ENCODE measurements at places on chromosomes 7 and 10.
A peak's percentile ranks its signal among the peaks of the same experiment; 100 is the strongest.

- DNase-seq = peak; percentile 75
Observed at GRCh38 chr10:6721480-6721879, 141.4 kb upstream of the PRKCQ start.

DNA sequence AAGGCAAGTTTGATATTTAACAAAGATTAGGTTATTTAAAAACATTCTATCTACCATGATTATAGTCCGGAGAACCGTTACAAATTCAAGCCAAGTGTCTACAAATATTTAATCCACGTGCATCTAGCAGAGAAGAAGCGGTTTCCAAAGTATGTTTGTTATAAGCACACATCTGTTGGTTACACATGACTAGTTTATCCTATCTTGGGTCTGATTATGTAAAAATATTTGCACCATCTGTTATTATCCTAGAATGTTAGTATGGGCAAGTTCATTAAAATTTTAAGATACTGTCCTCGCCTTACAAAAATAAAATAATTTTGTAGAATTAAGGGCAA is 289.2 kb upstream of the VSTM2A start:
- no peak for DNase-seq

GRCh38 chr7:141407893-141408292 is 143.3 kb upstream of the AGK start:
- DNase-seq = no peak

GRCh38 chr10:89392974-89393373 is 551 bp downstream of the IFIT1 start:
- DNase-seq = peak; percentile 73

GRCh38 chr7:68155676-68156075 is 1159.0 kb downstream of the TYW1 start:
- DNase-seq = no peak

GRCh38 chr7:29091715-29092114 is 54.6 kb downstream of the CPVL start:
- no peak for DNase-seq

DNA sequence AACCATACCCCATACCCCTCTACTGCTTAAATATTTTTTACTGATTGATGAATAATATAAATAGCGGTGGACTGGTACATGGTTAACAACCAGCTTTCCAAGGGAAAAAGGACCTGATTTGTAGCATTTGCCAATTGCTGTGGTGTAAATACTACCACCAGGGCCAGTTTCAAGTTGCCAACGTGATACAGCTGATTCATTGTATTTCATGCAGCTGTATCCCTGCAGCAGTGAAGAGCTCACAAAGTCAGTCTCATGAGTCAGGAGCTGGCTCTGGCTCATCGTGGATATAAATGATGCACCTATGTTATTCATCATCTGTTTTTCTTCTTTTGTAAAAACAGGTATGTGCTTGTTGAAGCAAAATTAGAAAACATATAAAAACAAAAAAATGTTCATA is 15.2 kb downstream of the CALML5 start:
- no peak for DNase-seq

DNA sequence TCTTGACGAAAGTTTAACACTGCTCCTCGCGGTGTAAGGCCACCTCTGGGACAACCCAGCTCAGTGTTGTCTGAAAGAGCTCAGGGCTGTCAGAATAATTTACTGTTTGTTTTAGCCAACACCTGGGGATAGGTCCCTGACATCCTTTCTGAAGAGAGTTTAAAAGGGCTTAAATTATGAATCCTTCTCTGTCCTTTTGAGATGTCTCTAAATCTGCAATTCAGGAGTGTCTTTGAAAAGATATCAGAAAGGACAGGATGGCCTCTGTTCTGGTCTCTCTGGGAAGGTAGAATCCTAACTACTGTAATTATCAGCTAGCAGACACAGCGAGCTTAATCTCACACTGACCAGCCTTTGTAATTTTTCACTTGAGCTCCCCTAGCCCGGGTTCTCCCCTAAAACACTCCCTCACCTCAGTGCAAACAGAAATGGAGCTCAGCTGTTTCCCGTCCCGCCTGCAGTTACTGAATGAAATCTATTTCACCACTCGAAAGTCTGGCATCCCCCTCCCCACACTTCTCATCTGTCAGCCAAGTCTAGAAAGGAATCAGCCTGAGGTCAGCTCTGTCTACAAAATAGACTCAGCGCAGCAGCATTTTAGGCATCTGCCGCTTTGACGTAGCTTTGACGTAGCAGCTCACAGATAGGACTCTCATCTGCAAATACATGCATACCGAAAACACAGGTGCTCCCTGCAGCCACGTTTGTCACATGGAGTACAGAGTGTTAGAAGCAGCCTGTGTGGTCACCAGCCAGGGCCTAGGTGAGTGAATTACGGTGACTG is 4.8 kb downstream of the DYNC2I1 start:
- DNase-seq = no peak
